ENCODE measurements at places on chromosomes 1 and 21. TPM values are rescaled to one million over a fixed set of nuclear protein-coding genes. Genes with fewer than 3 reads are reported as not detected.
A peak's percentile ranks its signal among the peaks of the same experiment; 100 is the strongest.

The OR2M3 gene
- total RNA-seq, result not detected

The SRM gene
- 32.1 TPM for total RNA-seq

The SHC1 gene
- total RNA-seq, result 80.4 TPM

The HP1BP3 gene
- 269 TPM for total RNA-seq

The GRIK3 gene
- total RNA-seq, result 7.1 TPM

The SLAMF9 gene
- total RNA-seq, result not detected

The FBXO2 gene
- total RNA-seq, result 4.3 TPM

The RIPPLY3 gene
- total RNA-seq, result not detected

The AMPD1 gene
- total RNA-seq, result not detected

GRCh38 chr1:29256394-29256793 is 20.1 kb downstream of the PTPRU start:
- H3K4me3 ChIP-seq, result no peak overlapping the region
- peaks cover 10% of the 10 kb centered on the region for H3K27me3 ChIP-seq
- no peaks in the 10 kb centered on the region for H3K36me3 ChIP-seq

- DNase-seq, result no peak
- no peaks in the 10 kb centered on the region for H3K4me1 ChIP-seq
- no peaks in the 10 kb centered on the region for H3K36me3 ChIP-seq
- H3K4me3 ChIP-seq, result no peak overlapping the region
- no peak overlapping the region for H3K27ac ChIP-seq
- no peaks in the 10 kb centered on the region for H3K27me3 ChIP-seq
These were observed 193.6 kb upstream of the KAZN start for GRCh38 chr1:14404862-14405301.

DNA sequence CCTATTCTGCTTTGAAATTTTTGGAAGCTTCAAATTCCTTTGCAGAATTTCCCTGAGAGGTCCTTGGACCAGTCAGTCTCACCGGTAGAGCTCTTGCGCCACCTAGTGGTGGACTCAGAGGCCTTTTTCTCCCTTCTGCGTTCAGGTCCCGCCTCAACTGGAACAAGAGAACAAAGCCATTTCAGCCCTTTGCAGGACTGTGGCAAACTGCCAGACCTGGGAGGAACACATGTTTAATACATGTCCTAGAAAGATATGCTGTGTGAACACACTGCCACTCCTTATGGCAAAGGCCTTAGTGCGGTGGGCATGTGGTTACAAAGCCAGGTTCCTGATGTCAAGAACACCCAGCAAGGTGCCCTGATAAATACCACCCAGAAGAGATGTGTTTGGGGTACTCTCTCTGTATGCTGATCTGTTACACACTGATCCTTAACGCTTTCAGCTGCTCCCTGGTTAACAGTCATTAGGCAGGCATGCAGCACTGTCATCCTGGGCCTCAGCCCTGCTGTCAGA is 82.2 kb upstream of the SSX2IP start:
- H3K4me3 ChIP-seq, result no peak overlapping the region
- DNase-seq, result peak; percentile 91
- no peaks in the 10 kb centered on the region for H3K4me1 ChIP-seq
- no peaks in the 10 kb centered on the region for H3K27me3 ChIP-seq

DNA sequence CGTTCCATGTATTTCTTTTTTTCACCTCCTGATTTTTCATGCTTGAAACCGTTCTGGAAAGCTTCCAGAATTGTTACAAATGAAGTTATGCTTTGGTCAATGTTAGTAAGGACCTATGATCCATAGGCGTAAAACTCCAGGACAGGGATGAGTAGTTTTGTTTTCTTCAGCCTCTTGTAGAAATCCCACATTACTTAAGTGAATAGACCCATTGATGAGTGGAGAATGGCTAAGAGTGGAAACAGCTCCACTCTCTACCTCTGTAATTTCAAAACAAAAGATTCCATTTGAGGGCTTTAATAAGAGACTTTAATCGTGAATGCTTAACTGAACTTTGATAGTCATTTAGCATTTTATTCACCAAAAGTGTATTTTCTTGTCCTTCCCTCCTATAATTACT is 3.0 kb upstream of the TGFB2 start:
- peaks cover 11% of the 10 kb centered on the region for H3K4me1 ChIP-seq
- DNase-seq, result no peak
- H3K27me3 ChIP-seq, result no peaks in the 10 kb centered on the region

DNA sequence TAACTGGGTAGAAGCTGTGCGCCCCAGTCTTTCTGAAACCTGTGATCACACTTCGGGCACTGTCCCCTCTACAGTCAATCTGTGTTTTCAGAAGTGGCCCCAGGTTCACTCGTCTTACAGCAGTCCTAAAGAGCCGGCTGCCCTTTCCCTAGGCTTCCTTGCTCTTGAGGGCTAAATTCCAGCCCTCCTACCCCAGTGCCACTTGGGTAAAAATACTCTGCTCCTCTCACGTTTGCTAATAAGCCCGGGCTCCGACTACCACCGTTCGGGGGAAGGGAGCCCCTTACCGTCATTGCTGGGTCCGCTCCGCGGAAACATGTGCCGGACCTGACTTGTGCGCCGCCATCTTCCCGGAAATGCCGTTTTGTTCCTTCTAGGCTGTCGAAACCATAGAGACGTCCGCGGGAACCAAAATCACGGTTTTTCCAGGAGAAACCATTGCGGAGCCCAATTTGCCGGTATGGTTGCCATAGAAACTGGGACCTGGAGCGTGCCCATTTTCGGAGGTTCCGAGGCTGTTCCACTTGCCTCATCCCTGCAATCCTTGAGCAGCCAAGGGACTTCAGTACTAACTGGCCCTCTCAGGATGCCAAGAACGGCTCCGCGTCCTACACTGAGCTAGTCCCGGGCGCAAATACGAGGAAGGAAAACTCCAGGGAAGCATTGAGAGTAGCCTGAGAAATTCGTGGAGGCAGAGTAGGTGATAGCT is at the start of gene GPATCH4:
Gene GPATCH4 (minus strand): TSS at position 358 of the 709 bp plus-strand sequence.
- H3K27ac ChIP-seq, result peak within 1 kb of the TSS; percentile 82
- peak; percentile 91 for DNase-seq
- peak within 1 kb of the TSS; percentile 65 for H3K4me3 ChIP-seq
- H3K27me3 ChIP-seq, result no peaks in the 10 kb centered on the region
- no peaks in the 10 kb centered on the region for H3K4me1 ChIP-seq

GRCh38 chr1:182603646-182604174 is 479 bp downstream of the RGS16 start:
- no peaks in the 10 kb centered on the region for H3K4me1 ChIP-seq
- H3K27me3 ChIP-seq, result no peaks in the 10 kb centered on the region
- H3K36me3 ChIP-seq, result no peaks in the 10 kb centered on the region
- DNase-seq, result peak; percentile 72

DNA sequence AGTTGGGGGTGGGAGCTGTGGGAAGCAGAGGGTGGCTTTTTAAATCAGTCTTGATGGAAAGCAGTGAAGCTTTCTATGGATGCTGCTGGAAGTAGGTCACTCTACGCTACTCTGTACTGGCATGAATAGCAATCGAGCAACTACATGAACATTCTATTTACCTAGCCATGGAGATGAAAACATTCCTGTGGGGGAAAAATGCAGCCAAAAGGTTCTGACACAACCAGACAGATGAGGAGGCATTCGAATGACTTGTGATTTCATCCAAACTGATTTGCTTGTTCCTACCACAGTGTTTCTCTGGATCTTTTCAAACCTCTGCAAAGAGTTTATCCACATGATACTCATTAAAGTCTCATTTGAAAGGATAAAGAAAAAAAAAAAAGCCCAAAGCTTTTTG is 95.0 kb downstream of the ASTN1 start:
- H3K27ac ChIP-seq, result no peak overlapping the region
- no peaks in the 10 kb centered on the region for H3K27me3 ChIP-seq
- no peaks in the 10 kb centered on the region for H3K4me1 ChIP-seq
- H3K4me3 ChIP-seq, result no peak overlapping the region
- H3K36me3 ChIP-seq, result no peaks in the 10 kb centered on the region

DNA sequence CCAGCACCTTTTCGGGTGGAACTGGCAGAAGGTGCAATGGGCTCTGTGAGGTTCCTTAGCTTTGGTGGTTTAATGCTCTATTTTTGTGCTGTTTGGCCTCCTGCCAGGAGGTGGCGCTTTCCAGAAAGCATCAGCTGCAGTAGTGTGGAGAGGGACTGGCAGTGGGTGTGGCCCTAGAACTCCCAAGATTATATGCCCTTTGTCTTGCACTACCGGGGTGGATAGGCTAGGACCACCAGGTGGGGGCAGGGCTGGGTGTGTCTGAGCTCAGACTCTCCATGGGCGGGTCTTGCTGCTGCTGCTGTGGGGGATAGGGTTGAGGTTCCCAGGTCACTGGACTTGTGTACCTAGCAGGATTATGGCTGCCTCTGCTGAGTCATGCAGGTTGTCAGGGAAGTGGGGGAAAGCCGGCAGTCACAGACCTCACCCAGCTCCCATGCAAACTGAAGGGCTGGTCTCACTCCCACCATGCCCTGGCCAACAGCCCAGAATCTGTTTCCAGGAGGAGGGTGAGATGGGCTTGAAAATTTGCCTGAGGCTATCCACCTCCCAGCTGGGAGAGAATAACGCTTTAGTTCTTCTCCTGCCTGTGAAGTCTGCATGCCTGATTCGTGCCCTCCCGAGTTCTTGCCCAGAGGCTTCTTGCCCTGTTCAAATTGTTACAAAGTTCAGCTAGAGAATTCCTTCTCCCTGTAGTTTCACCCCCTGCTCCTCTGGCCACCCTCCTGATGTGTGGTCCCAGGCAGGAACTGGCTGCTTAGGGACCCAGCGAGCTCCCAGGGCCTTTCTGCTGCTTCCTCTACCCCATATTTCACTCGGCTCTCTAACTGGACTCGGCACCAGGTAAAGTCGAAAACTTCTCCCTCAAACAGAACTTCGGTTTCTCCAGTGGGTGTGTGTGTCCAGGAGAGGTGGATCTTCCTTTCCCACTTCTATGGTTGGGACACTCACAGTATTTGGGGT is 76.5 kb upstream of the BTG3 start:
- no peak overlapping the region for H3K4me3 ChIP-seq
- no peak overlapping the region for H3K27ac ChIP-seq
- H3K4me1 ChIP-seq, result peaks cover 7% of the 10 kb centered on the region
- no peak for DNase-seq
- H3K27me3 ChIP-seq, result no peaks in the 10 kb centered on the region

- H3K36me3 ChIP-seq, result no peaks in the 10 kb centered on the region
- no peaks in the 10 kb centered on the region for H3K27me3 ChIP-seq
- H3K4me1 ChIP-seq, result peaks cover 3% of the 10 kb centered on the region
- DNase-seq, result no peak
- H3K4me3 ChIP-seq, result no peak overlapping the region
These were observed 4.4 kb upstream of the PYCR2 start for GRCh38 chr1:225928186-225929175.

DNA sequence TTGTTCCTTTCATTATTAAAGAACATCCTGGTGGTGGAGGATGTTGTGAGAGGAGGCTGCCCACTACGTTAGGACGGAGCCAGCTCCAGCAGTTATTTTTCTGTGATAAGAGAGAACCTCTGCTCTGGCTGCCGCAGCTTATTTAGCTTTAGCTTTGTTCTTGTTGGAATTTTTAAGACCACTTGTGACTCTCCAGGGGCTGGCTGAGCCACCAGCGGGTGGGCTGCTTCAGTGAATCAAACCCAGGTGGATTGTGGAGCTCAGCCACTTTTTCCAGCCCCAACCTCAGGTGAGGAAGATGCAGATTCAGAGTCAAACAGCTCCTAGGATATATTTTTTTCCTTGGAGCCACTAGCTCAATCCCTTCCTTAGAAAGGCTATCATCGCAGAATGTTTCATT is 83.1 kb upstream of the CTTNBP2NL start:
- no peak overlapping the region for H3K4me3 ChIP-seq
- H3K27me3 ChIP-seq, result no peaks in the 10 kb centered on the region

DNA sequence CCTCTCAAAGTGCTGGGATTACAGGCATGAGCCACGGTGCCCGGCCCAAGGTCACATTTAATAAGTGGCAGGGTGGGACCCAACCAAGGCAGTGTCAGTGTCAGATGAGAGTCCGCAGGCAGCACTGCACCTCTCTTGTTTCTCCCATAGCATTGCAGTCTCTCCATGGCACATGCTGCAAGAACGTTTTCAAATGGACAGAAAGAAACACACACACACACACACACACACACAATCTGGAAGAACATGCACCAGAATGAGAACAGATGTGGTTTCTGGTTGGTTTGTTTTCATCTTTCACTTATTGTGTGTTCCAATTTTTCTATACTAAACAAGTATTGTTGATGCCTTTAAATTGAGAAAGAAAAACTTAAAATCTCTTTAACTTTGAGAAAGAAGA is 126.5 kb downstream of the SYF2 start:
- no peaks in the 10 kb centered on the region for H3K4me1 ChIP-seq
- no peaks in the 10 kb centered on the region for H3K27me3 ChIP-seq
- H3K36me3 ChIP-seq, result no peaks in the 10 kb centered on the region
- H3K4me3 ChIP-seq, result no peak overlapping the region
- DNase-seq, result no peak

- no peak overlapping the region for H3K4me3 ChIP-seq
- no peaks in the 10 kb centered on the region for H3K4me1 ChIP-seq
- no peaks in the 10 kb centered on the region for H3K36me3 ChIP-seq
- no peak for DNase-seq
- H3K27me3 ChIP-seq, result no peaks in the 10 kb centered on the region
These were observed 17.2 kb downstream of the KCNN3 start for GRCh38 chr1:154852845-154853244.

DNA sequence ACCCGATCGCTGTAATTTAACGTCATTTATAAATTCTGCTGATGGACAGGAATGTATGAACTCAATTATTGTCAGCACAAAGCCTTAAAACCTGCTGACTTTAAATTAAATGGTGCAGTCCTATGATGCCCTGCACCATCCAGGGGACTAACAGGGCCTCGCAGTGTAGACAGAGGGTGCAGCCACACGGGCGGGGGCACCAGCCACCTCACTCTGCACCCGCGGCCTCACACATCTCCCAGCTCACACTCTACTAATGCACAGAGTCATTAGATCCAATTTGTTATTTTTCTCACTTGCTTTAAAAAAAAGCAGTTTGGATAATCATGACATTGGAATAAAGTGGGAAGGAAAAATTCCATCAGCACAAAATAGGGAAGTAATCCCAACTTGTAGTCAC is 49.7 kb downstream of the PROX1 start:
- no peak overlapping the region for H3K27ac ChIP-seq
- DNase-seq, result no peak

DNA sequence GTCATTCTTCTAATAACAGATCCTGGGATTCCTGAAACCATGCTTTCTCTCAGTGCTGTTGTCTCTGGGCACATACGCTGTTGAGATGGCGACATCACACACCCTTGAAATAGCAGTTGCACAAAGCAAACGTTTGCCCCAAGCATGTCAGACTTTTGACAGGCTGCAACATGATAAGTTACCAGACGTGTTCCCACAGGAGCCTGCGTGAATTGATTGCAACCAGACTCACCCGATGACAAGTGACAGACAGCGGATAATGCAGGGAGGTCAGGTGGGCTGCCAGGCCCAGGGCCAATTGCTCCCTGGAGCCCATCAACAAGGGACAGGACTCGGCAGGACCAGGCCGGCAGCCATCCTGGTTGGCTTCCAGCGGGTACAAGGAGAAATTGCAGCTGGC is 310.9 kb downstream of the SIPA1L2 start:
- no peak for DNase-seq
- peaks cover 10% of the 10 kb centered on the region for H3K4me1 ChIP-seq
- H3K36me3 ChIP-seq, result no peaks in the 10 kb centered on the region
- H3K4me3 ChIP-seq, result no peak overlapping the region
- no peaks in the 10 kb centered on the region for H3K27me3 ChIP-seq

Measured in sigmoid colon (tissue), 7 donors.